ENCODE measurements at places on chromosomes 12 and 14.

DNA sequence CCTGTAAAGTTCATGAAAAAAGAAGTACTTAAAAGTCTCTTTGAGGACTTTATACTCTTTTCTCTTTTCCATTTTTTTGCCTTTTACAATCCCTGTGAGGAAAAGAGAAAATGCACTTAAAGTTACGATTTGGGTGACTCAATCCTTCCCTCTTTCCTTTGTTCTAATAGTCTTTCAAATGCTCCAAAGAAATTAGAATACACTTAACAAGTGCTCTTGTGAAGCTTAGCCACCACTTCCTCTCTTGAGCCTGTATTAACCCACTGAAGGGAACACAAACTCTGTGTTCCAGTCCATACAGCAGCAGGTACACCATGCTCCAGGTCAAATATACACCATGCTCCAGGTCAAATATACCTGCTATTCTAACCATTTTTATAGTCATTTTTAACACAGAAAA, 581.1 kb upstream of the MGAT4C start:
- DNase-seq: no peak

DNA sequence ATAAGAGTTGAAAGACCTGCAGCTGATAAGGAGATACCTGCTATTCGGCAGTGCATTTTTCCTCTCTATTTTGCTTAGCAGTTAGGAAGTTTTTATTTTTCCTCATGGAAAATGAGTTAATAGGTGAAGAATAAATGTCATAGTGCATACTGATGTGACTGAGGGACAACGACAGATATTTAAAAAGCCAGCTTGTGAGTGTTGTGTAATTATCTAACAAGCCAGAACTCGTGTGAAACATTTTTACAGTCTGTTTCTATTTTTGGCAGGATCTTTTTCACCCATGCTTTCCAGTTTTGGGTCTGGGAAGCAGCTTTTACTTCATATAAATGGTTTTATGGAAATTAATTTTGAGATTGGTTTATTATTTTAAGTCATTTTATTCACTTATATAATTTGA, 2.9 kb downstream of the FBXO34 start:
- DNase-seq: no peak

- DNase-seq: peak; percentile 64
Observed at GRCh38 chr12:1583421-1584078, 10.8 kb downstream of the FBXL14 start.

GRCh38 chr14:59904184-59904583, 15.8 kb upstream of the LRRC9 start:
- DNase-seq: no peak

- no peak for DNase-seq
Observed at GRCh38 chr14:49553892-49554291, 32.3 kb downstream of the RPS29 start.

DNA sequence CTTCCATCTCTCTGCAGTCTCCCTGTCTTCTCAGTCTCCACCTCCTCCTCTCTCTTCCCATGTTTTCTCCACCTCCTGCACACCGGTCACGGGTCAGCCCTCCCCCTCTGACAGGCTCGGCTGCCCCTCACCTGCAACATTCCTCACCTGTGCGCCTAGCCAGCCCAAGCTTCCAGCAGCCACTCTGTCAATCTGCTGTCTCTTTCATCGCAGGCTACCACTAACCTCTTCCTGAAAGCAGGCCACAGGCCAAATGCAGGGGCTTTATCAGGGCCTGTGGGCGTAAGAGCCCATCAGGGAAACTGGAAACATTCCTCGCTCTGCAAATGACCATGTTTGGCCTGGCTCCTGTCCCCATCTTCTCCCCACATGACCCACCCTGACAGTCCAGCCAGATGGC, 34.5 kb downstream of the CMKLR1 start:
- DNase-seq: no peak

GRCh38 chr14:94541234-94541975, 19.8 kb upstream of the SERPINA4 start:
- DNase-seq: no peak

- no peak for DNase-seq
Observed at GRCh38 chr14:64407329-64407728, 19.2 kb downstream of the MTHFD1 start.

- DNase-seq: no peak
Observed at GRCh38 chr12:14410841-14411569, 45.5 kb downstream of the ATF7IP start.

GRCh38 chr12:40405419-40405818, 180.6 kb downstream of the LRRK2 start:
- no peak for DNase-seq

DNA sequence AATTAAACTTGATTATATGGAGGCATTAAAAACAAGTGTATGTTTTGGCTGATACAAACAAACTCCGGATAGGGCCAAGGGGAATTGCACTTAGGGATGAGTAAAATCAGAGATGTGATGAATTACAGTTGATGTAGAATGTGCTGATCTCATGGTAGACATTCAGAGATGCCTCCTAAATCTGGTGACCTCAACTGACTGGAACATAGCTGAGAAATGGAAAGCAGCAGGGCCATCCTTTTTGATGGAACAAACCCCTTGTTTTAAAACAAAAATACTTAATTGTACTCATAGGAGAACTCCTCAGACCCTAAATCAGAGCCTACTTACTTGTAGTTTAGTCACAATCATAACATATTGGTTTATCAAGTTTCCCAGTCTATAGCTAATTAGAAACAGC, 122.8 kb downstream of the C12orf75 start:
- no peak for DNase-seq

- DNase-seq: no peak
Observed at GRCh38 chr12:76265424-76266180, 82.6 kb downstream of the BBS10 start.

DNA sequence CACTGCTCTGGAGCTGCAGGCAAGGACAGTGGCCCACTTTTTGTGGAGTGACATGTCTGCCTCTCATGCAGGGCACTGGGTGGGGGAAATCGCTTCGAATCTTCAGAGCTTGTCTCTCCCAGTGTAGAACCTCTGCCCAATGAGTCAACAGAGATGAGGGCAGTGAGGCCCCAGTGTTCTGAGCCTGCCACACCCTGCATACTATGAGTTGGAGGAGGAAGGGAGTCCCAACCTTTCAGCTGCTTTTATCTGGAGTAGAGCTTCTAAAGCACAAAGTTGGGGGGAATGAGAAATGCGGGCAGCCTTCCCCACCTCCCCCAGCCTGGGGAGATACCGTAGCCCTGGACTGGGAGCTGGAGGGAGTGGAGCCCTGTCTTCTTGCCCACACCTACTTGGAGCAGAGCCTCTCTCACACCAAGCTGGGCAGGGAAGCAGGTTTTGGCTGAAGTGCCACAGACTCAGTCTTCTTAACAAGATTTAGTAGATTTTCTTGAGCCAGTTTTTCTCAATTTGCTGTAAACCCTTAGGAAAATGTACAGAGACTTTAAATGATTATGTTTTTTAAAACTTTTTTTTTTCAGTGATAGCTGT, 159.1 kb downstream of the ADGRD1 start:
- no peak for DNase-seq

- DNase-seq: no peak
Observed at GRCh38 chr14:67396381-67396970, 15.5 kb downstream of the PLEK2 start.

- no peak for DNase-seq
Observed at GRCh38 chr14:37994846-37995372, 212.8 kb upstream of the SSTR1 start.

DNA sequence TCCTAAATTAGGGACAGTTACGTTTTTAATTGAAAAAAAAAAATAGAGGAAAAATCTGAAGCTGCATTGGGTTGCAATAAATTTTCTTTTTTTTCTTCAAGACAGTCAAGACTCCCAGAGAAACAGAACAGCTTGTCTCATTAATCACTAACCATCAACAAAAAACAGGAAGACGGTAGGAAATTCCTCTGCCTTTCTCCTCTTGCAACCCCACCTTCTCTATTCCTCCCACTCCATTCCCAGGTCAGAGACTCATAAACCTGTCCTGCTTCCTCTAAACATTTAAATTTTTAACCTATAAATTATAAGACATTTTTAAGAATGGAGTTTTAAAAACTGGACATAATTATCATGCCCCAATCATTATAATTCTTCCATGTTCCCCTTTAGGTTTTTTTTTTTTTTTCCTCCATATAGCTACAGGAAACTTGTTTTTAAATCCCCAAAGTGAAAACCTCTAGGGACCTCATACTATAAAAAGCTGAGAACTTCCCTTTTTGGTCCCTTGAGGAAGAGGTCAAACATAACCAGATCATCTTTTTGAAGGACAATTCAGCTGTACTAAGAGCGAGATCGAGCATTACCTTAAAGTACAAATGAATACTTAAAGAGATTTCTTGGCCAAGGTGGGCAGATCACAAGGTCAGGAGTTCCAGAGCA, 36.0 kb downstream of the CPM start:
- no peak for DNase-seq

DNA sequence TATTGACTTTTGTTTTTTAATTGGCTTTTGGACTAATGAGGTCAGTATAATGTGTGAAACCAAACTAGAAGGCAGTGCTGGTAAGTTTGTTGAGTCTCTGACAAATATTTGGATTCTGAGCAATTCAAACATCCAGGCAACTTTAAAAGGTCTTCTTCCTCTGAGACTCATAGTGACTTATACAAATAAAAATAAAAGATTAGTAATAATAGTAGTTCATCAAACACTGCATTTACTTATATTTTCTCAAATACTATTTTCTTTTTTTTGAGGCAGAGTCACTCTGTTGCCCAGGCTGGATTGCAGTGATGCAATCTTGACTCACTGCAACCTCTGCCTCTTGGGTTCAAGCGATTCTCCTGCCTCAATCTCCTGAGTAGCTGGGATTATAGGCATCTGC, 337.9 kb downstream of the DAD1 start:
- no peak for DNase-seq

GRCh38 chr14:100834794-100835547, 9.1 kb downstream of the MEG3 start:
- DNase-seq: no peak

DNA sequence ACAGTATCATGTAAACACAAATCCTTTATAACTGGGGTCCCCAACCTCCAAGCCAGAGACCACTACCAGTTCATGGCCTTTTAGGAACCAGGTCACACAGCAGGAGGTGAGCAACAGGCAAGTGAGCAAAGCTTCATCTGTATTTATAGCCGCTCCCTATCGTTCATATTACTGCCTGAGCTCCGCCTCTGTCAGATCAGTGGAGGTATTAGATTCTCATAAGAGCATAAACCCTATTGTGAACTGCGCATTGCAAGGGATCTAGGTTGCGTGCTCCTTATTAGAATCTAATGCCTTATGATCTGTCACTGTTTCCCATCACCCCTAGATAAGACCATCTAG, 49.9 kb downstream of the LRP6 start:
- no peak for DNase-seq

GRCh38 chr12:52630599-52631200, 12.3 kb upstream of the KRT73 start:
- no peak for DNase-seq

- peak; percentile 85 for DNase-seq
Observed at GRCh38 chr14:73728717-73729330, 14.6 kb upstream of the PNMA1 start.

DNA sequence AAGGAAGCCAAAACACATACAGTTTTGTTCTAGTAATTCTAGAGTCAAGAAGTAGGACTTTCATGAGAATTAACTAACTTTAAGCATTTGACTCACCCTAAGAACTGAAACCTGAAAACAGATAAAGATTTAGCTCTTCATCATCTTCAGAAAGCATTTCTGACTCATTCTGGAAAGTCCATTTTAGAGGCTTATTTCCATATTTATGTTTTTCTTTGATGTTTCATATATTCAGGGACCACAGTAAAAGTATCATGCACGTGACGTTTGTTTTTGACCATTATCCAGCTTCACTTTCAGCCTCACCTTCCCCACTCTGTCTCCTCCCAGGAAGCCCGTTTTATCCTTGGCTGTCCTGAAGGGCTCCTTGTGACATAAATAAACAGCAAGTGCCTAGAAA, 79.2 kb downstream of the MDGA2 start:
- DNase-seq: no peak

GRCh38 chr14:54133896-54134295, 177.3 kb upstream of the BMP4 start:
- DNase-seq: no peak

DNA sequence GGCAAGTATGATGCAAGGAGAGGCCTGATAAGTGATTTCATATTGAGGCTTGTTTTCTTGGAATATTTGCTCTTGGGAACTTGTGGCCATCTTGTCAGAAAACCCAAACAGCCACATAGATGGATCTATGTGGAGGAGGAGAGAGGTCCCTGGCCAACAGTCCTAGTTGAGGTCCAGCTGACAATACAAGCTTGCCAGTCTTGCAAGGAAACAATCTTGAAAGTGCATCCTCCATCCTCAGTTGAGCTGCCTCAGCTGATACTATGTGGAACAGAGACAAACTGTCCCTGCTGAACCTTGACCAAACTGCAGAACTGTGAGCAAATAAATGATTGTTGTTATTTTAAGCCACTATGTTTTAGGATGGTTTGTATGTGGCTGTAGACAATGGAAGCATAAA, 146.4 kb downstream of the TMX1 start:
- no peak for DNase-seq

GRCh38 chr14:75539162-75539560, 16.9 kb downstream of the BATF start:
- DNase-seq: no peak

DNA sequence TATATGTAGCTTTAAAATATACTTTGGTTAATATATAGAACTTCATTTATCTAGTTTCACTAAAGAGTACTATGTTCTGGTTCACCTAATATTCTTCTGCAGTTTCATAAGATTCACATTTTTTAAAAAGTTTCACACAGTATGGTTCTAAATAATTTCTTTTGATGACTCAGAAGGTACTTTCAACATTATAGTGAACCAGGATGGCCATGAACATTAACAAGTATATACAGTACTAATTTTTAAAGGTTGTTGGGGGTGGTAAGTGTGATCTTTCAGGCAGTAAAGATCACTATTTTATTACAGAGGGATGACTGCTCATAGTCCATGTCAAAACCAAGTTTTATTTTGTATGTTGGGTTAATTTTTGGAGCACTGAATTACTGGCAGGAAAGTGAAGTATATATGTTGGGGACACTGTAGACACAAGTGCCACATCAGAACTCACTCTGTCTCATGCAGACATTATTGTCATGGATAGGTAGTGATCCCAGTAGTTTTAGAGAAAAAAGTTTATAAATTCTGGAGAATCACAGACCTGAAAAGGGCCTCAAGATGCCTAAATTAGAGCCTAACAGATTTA, 60.0 kb downstream of the DCAF5 start:
- DNase-seq: no peak

DNA sequence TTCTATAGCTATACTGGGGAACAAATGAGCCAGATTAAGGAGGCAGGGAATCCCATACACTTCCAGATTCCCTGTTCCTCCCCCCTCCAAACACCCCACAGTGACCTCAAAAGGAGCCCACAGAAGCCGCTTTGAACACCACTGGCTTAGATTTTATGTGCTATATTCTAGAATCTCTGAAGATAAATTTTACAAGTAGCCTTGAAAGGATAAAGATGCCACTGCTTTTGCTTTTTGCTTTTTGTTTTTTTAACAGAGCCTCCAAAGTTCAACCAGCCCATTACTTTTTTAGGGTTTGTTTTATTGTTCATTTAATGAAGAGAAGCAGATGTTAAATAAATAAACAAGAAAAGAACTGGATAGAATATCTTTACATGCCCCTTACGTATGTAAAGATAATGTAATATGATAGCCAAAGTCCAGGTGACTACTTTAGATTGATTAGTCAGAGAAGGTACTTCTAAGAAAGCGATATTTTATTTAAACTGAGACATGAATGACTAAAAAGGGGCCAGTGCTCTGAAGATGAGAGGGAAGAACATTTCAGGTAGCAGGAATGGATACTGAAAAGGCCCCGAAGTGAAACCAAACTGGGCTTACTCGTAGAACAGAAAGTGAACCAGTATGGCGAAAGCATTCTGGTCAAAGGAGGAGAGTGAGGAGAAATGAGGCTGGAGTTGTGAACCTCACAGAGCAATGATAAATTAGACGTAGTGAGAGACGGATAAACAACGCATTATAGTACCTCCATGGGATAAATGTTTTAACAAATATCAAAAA, 44.6 kb downstream of the DUSP6 start:
- no peak for DNase-seq
